ENCODE measurements at places on chromosomes 12 and 14.

DNA sequence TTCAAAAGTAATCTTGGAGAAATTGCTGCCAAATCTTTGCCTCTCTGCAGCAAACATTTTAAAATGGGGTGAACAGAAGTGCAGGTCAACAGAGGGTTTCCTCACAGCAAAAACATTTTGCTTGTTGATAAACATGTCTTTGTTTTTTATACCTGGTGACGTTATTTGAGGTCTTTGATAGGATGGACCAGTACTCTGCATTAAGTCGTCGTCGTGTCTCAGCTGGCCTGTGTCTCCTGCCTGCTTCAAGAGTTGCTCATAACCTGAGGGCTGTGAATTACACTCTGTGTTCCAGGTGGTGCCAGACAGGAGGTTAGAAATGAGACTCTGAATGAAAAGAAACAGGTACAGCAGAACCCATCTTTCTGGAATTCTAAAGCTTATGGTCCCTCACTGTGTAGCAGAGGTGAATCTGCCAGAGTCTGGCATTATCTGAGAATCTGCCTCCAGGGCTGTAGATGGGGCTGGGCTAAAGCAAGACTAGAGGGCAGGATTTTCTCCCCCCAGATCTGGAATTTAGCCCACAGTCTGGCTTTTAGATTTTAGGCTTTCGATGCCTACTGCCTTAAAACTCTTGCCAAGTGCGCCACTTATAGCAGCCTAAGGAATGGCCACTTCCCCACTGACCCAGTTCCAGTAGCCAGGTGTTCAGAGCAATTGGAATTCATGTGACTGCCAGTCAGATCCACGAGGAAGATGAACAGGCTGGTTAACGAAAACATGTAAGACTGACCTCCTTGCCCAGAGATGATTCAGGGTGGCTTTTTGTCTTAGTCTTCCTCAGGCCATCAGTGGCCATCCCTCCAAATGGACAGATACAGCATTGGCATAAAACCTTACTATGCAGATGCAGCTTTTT is 161.2 kb downstream of the PRKCH start:
- DNase-seq: no peak

DNA sequence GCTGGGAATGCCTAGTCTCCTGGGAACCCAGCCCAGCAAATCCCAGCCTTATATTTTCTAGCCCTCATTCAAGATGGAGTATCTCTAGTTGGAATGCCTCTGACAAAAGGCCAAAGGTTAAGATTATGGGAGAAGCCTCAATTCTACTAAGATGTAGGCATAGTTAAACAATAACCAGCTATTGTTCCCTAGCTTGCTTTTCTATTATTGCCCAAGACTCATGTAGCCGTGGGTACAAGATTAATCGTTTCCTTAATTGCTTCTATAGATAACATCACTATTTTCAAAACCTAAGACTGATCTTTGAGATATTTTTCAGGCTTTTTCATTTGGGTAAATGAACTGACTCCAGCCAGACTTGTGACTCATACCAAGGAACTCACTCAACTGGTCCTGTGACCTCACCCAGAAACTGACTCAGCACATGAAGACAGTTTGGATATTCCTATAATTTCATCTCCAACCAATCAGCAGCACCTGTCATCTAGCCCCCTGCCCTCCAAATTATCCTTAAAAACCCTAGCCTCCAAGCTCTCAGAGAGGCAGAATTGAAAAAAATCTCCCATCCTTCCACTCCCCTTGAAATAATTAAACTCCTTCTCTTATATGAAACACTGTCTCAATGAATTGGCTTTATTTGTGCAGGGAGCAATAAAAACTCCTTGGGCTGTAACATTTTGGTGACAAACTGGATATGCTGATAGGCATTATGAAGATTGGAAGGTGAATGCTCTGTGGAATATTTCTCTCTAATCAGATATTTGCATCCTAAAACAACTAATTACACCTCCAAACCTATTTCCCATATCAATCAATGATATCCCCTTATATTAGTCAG is 589.0 kb downstream of the C12orf50 start:
- DNase-seq: no peak

GRCh38 chr12:115405471-115405860 is 721.5 kb upstream of the TBX3 start:
- DNase-seq: no peak

- DNase-seq: no peak
Measured at GRCh38 chr12:47105914-47106674, 26.3 kb upstream of the AMIGO2 start.

DNA sequence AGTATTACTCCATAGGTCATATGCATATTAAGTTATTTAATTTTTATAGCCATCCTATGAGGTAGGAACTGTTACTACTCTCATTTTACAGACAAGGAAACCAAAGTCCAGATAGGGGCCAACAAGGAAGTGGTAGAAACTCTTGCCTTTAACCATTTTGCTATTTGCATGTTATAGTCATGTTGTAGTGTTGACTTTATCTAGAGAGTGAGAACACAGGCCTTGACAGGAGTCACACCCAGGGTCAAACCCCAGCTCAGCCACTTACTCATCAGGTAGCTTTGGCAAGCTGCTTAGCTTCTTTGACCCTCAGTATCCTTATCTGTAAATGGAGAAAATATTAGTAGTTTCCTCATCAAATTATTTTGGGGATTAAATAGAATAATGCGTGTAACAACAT is 156.2 kb downstream of the CAND1 start:
- no peak for DNase-seq

- DNase-seq: no peak
Measured at GRCh38 chr14:39145266-39145966, 24.7 kb downstream of the TRAPPC6B start.

DNA sequence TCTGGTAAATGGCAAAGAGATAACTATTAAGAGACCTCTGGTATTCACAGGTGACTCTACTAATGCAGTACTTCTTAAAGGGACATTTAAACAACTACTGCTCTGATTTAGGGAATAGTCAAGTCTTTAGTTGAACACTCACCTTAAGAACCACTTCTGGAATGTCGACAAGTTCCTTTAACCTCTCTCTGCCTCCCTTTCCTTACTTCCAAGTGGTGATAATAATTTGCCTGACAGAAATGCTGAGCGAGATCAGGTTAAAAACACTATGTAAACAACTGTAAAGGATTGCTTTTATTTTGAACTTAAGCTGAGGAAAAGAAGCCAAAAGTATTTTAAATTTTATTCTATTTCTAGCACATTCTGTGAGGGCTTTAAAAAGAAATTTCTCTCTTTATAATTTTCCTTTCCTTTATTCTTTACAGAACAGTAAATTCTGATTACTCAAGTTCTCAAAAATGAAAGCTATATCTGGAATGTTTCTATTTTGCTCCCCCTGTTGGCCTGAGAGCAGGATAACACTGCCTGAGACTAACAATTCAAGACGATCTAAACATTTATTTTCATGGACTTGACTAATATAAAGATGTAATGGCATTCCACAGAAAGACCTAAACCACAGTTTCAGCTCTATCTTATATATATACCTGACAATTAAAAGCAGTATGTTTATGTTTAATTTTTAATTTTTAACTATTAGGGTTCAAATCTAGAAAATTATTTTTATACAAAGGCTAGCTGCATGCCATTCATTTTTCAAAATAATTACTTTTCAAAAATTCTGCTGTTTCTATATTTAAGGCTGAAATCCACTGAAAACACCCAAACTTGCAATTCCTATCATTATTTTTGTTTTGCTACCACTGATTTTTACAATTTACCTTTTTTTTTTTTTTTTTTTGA is 29.2 kb downstream of the ZCCHC8 start:
- DNase-seq: peak; percentile 84

GRCh38 chr12:122031342-122032216 is 9.9 kb downstream of the BCL7A start:
- DNase-seq: peak; percentile 46

DNA sequence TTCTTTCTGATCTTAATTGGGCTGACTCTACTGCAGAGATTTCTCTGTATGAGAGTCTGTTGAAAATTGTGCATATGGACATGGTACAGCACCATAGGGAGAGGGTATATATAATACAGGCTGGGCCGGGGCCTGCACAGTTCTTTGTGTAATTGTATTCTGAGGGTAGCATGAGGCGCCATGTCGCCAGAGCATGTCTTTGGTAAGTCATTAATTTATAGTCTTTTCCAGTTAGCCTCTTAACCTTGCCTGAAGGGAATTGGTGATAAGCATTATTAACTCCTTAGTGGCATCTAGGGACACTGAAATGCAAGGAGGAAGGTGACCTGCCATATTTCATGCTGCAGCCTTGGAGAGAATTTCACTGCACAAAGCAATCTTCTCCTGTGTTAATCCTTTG is 569.9 kb downstream of the TMTC2 start:
- DNase-seq: no peak

GRCh38 chr12:6347367-6348338 is 5.8 kb upstream of the TNFRSF1A start:
- DNase-seq: no peak

GRCh38 chr12:42284876-42285275 is 41.0 kb downstream of the ZCRB1 start:
- DNase-seq: no peak

DNA sequence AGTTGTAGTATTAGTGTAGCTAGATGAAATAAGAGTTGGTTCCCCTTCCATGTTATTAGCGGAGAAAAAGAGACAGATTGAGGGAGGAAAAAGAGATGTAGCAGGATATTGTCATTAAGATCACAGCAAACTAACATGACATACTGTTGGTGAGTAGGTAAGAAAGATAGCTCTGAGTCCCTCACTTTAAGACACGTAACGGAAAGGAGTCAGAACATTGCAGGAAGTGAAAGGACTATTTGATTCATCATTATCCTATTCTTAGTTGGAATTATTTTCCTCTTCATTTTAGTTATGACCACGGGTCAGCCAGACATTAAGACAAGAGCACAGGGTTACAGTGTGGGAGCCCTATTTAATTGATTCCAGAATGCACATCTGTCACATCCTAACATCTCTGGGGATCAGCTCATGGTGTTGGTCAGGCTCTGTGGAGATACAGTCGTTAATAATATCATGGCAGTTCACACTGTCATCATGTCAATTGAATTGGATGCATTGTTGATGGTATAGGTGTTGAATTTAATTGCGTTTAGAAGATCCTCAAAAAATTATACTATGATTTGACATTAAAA is 55.0 kb downstream of the TMX1 start:
- no peak for DNase-seq

DNA sequence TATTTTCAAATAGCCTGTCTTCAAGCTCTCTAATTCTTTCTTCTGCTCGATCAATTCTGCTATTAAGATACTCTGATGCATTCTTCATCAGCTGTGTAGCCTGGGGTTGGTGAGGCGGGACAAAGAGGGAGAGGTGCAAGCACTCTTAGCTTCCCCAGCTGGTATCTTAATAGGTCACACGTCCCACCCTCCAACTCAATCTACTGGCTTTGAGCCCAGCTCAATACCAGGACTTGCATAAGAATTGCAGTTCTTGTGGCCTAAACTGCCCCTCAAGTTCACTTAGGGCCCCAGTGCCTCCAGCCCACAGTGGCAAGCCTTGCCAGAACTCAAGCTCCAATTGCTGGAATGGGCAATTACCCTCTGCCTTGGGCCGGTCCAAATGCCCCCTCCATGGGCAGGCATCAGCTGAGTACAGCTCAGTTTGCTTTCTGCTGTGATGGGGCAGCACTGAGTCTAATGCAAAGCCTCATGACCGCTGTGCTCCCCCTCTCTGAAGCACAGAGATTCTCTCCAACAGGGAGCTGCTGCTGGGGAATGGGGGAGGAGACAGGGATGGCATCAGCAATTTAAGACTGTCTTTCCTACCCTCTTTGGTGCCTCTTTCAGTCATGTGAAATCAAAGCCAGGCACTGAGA is 5.6 kb upstream of the SPATA7 start:
- DNase-seq: no peak

DNA sequence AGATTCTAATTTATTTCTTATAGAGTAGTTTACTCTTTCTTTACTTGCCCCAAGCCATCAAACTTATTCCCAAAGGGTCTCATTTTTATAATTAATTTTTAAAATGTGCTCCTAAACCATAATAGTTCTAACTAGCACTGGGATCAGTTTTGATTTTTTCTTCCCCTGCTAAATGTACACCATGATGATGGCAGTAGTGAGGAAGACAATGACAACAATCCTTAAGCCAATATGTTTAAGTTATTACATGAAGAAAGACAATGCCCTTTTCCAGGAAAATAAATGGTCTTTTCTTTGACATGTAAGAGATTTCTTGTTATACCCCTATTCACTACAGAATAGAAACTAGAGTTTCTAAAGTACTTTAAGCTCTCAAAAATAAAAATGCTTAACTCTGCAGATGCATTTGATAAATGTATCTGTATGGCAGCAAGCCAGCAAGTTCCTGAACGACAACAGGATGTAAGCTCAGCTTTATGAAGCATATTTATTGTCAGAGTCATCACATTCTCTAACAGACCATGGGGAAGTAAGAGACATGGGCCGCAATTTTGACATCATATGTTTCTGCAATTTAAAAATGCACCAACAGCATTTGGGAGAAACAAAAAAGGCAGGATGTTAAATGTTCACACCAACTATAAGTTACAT is 36.0 kb upstream of the SNX6 start:
- DNase-seq: peak; percentile 79

- peak; percentile 27 for DNase-seq
Measured at GRCh38 chr14:75158843-75159614, 17.4 kb downstream of the TMED10 start.

GRCh38 chr12:91009319-91009950 is 4.7 kb upstream of the EPYC start:
- DNase-seq: no peak

GRCh38 chr14:104537613-104537988 is 42.0 kb upstream of the C14orf180 start:
- DNase-seq: no peak

DNA sequence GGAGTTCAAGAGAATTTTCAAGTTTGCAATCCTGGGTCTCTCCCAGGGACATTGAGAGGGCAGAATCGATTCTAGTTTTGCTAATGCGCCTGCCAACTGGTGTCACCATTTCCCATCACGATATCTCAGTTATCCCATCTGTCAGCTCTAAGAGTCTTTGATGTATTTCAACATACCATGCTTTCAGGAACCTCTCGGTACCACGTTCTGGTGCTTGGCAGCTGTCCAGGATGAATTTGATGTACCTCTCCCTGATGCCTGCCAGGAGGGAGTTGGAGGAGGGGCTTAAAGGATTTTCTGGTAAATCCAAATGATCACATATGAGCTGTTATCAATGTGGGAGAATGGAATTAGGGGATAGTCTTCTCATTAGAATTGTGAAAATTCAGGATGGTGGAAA is 332.5 kb downstream of the RGS6 start:
- no peak for DNase-seq

DNA sequence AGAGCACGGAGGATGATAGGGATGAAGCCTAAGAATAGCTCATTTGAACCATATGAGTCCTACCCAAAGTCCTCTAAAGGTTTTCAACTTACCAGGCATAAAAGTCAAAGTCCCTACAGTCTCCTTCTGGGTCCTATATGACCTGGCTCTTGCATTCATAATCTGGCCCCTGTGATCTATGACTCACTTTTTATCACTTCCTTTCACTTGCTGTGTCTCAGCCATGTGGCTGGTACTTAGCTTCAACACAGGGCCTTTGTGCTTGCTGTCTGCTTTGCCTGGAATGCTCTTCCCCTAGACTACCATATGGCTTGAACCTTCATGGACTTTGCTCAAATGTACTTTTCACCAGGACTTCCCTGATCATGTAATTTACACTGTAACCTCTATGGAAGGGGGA is 137.6 kb upstream of the TMTC1 start:
- DNase-seq: no peak

- DNase-seq: no peak
Measured at GRCh38 chr12:98332642-98333041, 182.7 kb upstream of the TMPO start.
